ENCODE measurements at places on chromosomes 2 and 18.
A peak's percentile ranks its signal among the peaks of the same experiment; 100 is the strongest.

- DNase-seq: no peak
Measured at GRCh38 chr2:102473020-102473419, at the start of gene SLC9A4. TSS of gene SLC9A4 (plus strand) at chr2:102473226. CDS start at chr2:102473760, 534 bp downstream.

DNA sequence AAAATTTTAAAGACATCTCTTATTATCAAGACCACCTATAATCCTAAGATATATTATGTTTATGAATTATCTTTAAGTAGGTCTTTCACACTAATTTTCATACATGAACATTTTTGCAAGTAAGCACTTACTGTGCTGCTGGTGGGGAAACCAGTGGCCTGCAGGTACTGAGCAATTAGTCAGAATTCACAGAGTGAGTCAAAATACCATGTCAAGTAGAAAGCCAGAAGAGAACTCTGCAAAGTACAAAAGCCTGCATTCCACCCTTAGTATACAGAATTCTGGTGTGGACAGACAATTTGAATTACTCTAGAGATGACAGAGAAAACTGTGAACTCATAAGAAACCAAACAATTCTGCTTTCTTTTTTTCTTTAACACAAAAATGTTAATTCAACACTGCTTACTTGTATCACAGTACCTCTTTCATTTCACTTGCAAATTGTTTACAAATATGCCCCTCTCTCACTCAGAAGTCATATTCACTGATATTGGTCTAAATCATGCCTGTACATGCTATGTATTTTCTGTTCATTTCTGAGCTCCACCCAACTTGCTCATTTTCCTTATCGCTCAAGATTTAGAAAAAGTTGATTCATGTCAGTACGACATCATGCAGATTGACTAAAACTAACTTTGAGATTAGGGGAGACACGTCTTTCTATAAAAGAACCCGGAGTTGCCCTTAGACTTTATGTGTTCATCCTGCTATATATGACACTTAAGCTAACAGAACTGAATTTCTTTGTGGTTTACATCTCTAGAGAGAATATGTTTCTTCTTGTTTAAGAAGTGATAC is 182.9 kb downstream of the IKZF2 start:
- DNase-seq: no peak

GRCh38 chr2:102788216-102788884 is 26.5 kb downstream of the TMEM182 start:
- DNase-seq: no peak

- DNase-seq: peak; percentile 51
Measured at GRCh38 chr2:201357221-201357620, at the start of gene FLACC1. TSS of gene FLACC1 (minus strand) at chr2:201357345. CDS start at chr2:201351404, 5,941 bp downstream.

- DNase-seq: no peak
Measured at GRCh38 chr2:85851253-85852151, 37.3 kb downstream of the ST3GAL5 start.

GRCh38 chr2:170161516-170162270 is 16.3 kb upstream of the MYO3B start:
- DNase-seq: no peak

GRCh38 chr2:122251158-122251557 is 495.7 kb downstream of the TSN start:
- DNase-seq: no peak

- DNase-seq: no peak
Measured at GRCh38 chr18:44126598-44126997, 554.1 kb upstream of the SETBP1 start.

DNA sequence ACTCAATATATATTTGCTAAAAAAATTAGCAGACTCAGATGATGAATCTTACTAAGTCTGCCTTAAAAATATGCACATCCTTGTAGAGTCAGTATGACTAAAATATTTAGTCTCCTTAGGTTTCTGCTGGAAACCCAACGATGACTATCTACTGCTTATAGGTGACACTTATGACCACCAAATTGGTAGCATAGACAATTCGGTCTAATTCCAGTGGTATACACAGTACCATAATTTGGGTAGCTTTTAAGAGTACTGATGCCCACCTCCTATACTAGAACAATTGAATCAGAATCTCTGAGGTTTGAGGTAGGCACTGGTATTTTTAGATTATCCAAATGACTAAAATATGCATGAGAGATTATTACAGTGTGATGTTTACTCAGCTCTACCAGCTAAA is 740.8 kb upstream of the ZEB2 start:
- DNase-seq: no peak

- no peak for DNase-seq
Measured at GRCh38 chr18:45481821-45482220, 133.5 kb upstream of the SLC14A2 start.

DNA sequence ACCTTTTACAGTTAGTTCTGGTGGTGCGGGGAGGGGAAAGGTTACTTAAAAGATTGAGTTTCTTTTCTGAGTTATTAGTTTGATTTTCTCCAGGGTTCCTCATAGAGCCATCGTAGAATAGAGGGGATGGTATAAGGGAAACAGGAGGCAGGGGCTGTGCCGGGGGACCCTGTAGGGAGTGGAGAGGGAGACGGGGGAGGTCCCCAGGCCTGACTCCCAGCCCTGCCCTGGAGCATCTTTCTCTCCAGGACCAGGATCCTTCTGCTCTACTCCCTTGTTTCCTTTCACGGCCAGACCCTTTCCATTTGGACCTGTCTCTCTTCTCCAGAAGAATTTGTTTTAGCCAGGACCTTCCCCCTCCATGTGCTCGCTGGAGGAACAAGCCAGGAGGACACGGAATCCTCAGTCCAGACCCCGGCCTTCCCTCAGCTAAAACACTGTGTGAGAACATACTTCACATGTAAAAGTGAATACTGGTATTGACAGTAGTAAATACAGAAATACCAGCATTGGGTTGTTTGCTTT is 35.4 kb downstream of the DGKD start:
- no peak for DNase-seq

- no peak for DNase-seq
Measured at GRCh38 chr2:23414106-23414505, 29.1 kb downstream of the KLHL29 start.

GRCh38 chr18:61731178-61731577 is 161.6 kb downstream of the RNF152 start:
- DNase-seq: no peak

DNA sequence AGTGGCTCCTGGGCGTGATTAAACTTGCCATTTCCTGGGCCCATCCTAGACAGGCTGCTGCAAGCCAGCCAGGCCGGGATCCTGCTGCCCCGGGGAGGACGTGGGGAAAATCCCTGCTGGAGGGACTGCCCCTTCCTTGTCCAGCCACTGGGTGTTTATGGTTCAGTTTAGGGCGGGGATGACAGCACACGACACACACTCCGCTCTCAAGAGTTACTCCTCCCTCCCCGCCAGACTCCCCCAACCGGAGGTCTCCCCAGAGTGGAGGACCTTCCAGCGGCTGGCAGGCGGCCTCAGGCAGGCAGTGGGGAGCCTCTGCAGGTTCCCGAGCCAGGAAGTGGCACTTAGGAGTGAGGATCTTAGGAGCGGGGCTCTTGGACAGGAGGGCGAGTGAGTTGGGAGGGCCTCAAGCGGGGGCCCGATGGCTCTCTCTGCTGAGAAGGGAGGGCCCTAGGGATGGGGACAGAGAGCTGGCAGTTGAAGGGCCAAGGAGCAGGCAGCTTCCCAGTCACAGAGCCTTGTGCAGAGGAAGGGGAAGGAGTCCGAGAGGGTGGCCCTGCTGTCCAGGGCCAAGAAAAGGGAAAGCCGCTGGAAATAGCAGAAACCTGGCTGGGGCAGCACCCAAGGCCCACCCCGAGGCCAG is 5.7 kb upstream of the GPR35 start:
- no peak for DNase-seq

- no peak for DNase-seq
Measured at GRCh38 chr2:12180031-12180430, 433.6 kb downstream of the LPIN1 start.

- no peak for DNase-seq
Measured at GRCh38 chr18:49920731-49921130, 107.4 kb upstream of the ACAA2 start.

DNA sequence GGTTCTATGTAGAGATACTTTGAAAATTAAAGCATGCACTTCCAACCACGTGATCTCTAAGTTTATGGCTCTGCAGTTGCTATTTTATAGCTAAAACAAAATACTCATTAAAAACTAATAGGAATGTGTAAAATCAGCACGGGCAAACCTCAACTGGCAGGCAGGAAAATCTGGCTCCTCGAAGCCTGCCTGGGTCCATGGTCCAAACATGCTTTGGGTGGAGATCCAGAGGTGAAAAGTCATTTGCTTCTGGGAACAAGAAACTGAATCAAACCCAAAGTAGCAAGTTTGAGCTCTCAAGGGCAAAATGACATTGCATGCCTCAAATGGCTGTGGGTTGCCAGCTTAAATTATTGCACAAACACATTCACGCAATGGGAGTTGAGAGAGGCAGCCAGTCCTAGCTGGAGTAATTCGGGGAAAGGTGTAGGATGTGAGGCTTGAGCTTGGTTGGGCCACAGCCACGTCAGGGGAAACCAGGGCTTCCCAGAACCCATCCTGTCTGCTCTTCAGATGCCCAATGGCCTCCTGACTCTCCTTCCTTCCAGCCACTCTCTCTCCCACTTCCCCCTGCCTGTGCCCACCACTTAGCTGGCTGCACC is 75.2 kb upstream of the LCLAT1 start:
- no peak for DNase-seq

GRCh38 chr2:230974096-230974913 is 21.6 kb upstream of the SPATA3 start:
- DNase-seq: no peak

DNA sequence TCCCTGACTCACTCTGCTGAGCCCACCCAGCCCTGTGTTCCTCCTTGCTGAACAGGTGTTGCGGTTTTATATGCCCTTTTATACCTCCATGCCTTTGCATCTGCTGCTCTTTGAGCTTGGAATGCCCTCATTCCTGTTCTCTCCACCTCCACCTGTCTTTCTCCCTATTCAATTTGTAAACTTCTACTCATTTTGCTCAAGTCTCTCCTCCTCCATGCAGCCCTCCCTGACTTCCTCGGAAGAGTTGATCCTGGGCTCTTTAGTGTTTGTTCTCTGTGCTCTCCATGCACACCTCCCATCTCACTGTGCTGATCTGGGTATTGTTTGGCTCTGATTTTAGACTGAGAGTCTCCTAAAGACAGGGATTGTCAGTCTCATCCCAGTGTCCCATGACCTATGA is 7.2 kb upstream of the OTOF start:
- DNase-seq: no peak

GRCh38 chr18:2998644-2999043 is 14.3 kb downstream of the LPIN2 start:
- DNase-seq: no peak

GRCh38 chr2:169853041-169853668 is 25.9 kb downstream of the UBR3 start:
- DNase-seq: no peak

DNA sequence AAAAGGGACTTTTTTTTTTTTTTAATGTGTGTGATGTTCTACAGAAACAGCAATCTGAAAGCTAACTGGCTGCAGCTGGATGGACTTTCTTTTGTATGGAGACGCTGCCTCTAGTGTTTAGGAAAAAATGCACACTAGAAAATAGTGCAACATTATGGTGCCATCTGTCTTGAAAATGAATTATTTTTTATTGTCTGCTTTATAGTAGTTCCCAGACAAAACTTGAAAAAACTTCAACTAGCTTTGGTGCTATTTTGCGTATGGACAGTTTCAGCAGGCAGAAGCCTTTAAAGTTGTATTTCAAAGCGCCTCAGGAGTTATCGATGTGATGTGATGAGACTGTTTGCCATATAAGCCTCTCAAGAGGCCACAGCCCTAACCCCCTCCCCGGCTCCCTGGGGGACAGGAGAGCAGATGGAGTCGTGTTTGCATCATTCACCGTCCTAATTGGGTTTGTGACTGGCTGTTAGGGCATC is 86.9 kb downstream of the LTBP1 start:
- no peak for DNase-seq

DNA sequence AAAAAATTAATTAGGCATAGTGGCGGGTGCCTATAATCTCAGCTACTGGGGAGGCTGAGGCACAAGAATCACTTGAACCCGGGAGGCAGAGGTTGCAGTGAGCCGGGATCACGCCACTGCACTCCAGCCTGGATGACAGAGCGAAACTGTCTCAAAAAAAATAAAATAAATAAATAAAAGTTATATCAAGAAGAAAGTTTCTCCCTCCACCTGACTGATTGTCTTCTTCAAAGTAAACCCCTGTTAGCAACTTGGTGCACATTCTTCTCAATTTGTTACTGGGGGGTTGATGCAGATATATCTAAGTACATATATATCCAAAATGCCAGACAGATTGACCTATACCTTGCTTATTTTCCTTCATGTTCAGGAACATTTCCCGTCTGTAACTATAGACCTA is 5.2 kb upstream of the MYCN start:
- DNase-seq: no peak

GRCh38 chr2:32248299-32248698 is 16.4 kb downstream of the NLRC4 start:
- no peak for DNase-seq

- no peak for DNase-seq
Measured at GRCh38 chr2:222306393-222307142, 7.8 kb upstream of the PAX3 start.

DNA sequence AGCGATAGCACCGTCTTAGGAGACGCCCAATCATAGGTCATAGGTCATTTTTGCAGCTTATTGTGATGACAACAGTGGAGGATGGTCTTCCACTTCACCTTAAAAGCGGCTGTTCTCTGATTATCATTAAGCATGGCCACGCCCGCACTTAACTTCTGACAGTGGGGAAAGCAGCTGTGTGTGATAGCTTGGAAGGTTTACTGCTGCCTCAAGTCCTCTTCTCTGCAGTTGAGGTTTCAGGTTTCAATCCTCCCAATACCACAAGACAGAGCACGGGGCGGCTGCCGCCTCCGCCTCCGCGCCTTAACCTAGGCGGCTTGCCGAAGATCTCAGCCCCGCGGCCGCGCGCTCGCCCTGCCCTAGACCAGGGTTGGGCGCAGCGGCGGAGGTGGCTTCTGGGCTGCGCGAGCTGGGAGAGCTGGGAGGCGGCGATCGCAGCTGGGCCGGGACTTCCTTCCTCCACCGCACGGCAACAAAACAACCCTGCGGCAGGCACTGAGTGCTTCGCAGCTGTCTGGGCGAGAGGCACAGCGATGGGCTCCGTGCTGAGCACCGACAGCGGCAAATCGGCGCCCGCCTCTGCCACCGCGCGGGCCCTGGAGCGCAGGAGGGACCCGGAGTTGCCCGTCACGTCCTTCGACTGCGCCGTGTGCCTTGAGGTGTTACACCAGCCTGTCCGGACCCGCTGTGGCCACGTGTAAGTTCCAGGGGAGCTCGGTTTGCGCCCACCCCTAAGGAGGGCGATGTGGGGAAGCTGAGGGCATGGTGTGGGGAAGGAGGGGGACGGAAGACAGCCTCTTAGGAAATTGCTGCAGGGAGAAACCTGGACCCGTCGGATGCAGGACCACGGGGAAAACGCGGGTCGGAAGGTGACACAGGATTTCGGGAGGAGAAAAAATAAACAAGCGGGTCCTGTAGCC is at the start of gene RNF125:
TSS of gene RNF125 (plus strand) at position 495 of the 920 bp plus-strand sequence. CDS start at position 534, 39 bp downstream.
- peak; percentile 60 for DNase-seq

DNA sequence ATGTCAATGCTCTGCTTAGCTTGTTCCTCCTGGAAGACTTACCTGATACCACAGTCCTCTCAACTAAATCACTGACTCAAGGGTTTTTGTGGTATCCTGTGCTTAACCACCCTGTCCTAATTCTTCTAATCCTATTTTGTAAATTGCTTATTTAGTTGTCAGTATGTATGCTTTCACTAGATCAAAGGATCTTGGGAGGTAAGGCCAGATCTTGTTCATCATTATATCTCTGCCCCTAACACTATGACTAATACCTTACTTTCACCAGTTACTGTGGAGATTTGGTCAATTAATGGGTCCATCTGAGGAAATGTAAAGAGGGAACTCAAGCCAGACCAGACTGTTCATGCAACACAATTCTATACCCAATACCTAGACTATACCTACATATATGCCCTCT is 203.2 kb downstream of the GULP1 start:
- DNase-seq: no peak
